ENCODE measurements at places on chromosomes 3 and 15.

DNA sequence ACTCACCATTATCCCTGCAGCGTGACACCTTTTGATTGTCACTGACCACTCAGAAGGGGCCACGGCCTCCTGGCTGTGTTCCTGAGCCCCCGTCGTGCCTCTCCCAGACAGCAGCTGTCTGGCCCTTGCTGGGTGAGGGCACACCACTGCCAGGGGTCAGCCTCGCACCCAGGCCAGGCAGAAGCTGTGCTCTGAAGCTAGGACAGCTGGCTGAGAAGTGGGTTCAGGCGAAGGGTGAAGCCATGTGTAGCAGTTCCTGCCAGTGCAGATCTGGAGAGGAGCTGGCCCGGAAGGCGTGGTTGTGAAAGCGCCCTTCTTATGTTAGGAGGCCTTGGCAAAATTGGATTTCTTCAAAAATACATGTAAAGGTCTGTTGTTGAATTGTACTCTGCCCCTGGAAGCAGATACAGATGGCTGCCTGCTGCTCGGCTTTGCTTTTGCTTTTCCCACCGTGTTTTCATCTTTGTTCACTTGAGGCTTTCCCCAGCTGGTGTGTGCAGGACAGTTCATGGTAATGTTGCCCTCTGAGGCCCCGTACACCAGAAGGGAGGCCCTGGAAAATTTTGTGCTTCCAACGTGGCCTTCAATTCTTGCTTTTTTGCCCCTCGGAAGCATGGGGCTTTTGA, 49.1 kb downstream of the KLHL25 start:
- no peak overlapping the region for H3K27ac ChIP-seq
- no peak overlapping the region for H3K4me3 ChIP-seq
- H3K36me3 ChIP-seq: peaks cover 72% of the 10 kb centered on the region
- H3K4me1 ChIP-seq: no peaks in the 10 kb centered on the region
- DNase-seq: no peak

- H3K4me1 ChIP-seq: no peaks in the 10 kb centered on the region
- H3K27me3 ChIP-seq: no peaks in the 10 kb centered on the region
- no peak overlapping the region for H3K27ac ChIP-seq
- H3K36me3 ChIP-seq: no peaks in the 10 kb centered on the region
These were observed 220.2 kb upstream of the COL8A1 start for GRCh38 chr3:99418209-99418635.

DNA sequence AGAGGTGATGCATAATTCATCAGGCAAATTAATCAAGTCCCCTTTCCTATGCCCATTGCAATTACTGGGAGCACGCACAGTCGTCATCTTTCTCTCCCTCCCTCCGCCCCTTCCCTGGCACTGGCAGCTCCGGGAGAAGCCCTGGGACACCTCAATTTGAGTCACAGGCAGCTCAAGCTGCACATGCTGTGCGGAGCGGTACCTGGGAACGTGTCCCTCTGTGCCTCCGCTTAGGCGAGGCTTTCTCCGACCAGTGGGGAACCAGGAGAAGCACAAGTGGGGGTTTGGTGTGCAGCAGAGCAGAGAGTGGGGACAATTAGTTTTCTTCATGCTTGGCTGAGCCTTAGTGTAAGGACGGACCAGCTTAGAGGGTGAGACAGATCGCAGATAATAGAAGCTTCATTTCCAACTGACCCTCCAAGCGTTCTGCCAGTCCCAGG, 88.3 kb downstream of the SOX14 start:
- no peaks in the 10 kb centered on the region for H3K36me3 ChIP-seq
- no peak overlapping the region for H3K4me3 ChIP-seq
- DNase-seq: no peak
- peaks cover 1% of the 10 kb centered on the region for H3K27me3 ChIP-seq
- H3K27ac ChIP-seq: no peak overlapping the region
- H3K4me1 ChIP-seq: no peaks in the 10 kb centered on the region

DNA sequence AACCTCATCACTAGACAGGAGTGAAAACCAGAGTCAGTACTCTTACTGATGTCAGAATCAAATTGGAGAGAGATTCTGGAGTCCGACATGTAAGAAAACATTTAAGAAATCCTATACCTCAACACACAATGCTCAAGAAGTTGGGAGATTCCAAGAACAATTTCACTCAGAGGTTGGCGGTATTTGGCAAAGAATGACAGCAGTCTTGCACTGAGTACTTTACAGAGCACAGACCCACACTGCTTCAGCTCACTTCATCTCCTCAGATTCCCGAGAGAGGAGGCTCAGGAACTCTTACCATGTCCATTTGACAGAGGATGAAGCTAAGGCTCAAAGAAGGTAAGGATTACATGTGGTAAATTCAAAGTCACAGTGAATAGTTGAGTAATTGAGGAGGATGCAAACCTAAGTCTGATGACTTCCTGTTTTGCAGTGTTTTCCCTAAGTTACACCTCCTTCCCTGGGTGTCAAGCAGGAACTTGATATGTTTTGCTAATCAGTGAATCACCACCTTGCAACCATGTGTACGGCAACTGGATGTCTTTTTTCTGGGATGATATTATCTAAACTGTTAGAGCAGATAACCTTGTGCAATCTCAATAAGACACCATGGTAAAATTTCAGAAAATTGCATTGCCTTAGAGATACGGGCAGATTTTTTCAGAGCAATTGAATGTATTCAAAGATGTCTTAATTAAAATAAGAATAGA, 61.3 kb upstream of the MME start:
- no peak for DNase-seq
- H3K27me3 ChIP-seq: no peaks in the 10 kb centered on the region
- H3K4me1 ChIP-seq: peaks cover 13% of the 10 kb centered on the region
- H3K4me3 ChIP-seq: no peak overlapping the region
- peak overlapping the region; percentile 24 for H3K27ac ChIP-seq

- H3K4me1 ChIP-seq: no peaks in the 10 kb centered on the region
- peaks cover 10% of the 10 kb centered on the region for H3K27me3 ChIP-seq
- H3K36me3 ChIP-seq: no peaks in the 10 kb centered on the region
- no peak for DNase-seq
- no peak overlapping the region for H3K27ac ChIP-seq
These were observed 274.6 kb downstream of the EDEM1 start for GRCh38 chr3:5462086-5462485.

DNA sequence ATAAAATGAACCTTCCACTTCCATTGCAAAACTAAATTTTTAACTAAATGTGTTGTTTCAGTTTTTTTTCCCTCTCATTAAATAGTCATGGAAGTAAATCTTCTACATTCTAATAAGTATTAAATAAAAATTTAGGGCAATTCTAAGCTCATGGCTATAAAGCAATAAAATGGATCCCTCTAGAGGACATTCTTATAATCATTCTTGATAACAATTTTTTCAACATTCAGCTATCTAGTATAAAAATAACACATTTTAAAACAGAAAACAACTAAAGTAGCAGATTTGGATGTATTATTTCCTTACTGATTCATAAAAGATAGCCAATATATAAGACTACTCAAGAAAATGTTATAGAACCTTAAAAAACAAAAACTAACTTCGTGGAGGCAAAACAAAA, 393.1 kb downstream of the PLOD2 start:
- no peak overlapping the region for H3K27ac ChIP-seq
- H3K4me3 ChIP-seq: no peak overlapping the region
- no peak for DNase-seq

DNA sequence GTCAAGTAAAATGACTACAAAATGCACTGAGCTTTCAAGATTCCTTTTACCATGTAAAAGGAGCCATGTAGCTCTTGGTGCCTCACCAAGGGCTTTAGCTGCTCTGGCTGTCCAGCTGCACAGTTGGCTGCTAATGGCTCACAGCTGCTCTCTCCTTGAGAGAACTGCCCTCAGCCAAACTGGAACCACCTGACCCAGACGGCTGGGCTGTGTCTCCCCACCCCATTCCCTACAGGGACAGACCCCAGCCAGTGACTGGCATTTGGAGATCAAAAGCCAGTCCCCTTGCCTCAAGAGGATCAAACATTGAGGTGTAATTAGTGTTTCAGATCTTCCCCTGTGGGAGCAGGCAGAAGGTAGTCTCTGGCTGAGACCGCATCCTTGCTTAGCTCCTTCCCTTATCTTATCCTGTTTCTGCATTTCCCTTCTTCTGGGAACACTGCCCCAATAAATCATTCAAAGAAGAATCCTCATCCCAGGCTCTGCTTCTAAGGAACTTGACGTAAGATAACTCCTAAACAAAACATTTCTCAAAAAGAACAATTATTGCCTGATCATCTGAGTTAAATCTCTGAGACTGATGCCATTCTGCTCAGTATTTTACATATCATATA, 28.6 kb upstream of the UBE2E2 start:
- H3K4me1 ChIP-seq: no peaks in the 10 kb centered on the region
- no peaks in the 10 kb centered on the region for H3K36me3 ChIP-seq
- no peak overlapping the region for H3K27ac ChIP-seq
- no peaks in the 10 kb centered on the region for H3K27me3 ChIP-seq

Measured in DND-41 (cell line).